ENCODE measurements at places on chromosomes 3 and 15.
A peak's percentile ranks its signal among the peaks of the same experiment; 100 is the strongest.

- no peak for DNase-seq
Observed at GRCh38 chr15:80586161-80586560, 108.9 kb upstream of the ABHD17C start.

- DNase-seq = no peak
Observed at GRCh38 chr15:94383706-94384105, 152.3 kb downstream of the MCTP2 start.

DNA sequence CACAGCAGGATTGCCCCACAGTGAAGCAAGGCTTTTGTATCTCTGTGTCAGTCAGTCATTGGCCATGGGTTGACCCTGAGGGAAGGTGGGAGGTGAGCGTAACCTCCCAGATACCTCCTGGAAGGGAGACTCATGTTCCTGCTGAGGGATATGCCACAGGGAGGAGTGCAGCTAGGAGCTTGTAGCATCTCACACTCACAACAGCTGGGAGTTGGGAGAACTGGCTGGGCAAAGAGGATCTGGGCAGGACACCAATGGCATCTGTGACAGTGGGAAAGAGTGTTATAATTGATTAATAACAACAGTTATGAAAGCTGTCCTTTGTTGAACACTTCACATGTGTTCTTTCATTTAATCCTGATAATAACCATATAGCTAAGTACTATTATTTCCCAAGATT lies 171.0 kb downstream of the TLE3 start:
- DNase-seq = no peak

- no peak for DNase-seq
Observed at GRCh38 chr3:40137591-40138295, 171.8 kb upstream of the EIF1B start.

GRCh38 chr3:126646674-126647073 lies 8.2 kb downstream of the TXNRD3 start:
- no peak for DNase-seq

GRCh38 chr15:51969728-51970127 lies 1.9 kb downstream of the LEO1 start:
- no peak for DNase-seq

- no peak for DNase-seq
Observed at GRCh38 chr15:56187665-56188064, 56.0 kb downstream of the RFX7 start.

GRCh38 chr15:77180757-77181156 lies 109.8 kb upstream of the TSPAN3 start:
- no peak for DNase-seq

DNA sequence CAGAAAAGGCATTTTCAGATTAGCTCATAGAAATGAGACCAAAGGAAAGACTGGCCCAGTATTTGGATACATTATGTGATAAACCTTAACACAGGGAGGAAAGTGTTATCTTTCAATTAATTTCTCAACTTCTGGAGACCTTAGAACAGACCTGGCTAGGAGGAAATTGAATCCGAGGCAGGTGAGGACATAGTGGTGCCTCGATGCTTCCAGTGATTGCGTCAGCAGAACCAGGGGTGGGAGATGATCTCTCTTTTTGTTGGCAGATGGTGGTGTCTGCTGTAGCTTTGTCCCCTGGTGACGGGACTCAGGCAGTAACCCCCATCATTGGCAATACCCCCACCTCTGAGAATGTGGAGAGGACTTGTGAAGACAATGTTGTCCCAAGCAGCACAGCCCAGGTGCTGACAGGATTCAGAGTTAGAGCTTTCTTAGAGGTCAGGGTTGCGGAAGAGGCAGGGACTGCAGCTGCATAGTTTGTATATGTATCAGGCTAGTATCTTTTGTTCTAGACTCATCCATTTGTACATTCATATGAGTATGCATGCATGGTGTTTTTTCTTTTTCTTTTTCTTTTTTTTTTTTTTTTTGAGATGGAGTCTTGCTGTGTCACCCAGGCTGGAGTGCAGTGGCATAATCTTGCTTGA lies 27.9 kb upstream of the MUC20 start:
- DNase-seq = no peak

DNA sequence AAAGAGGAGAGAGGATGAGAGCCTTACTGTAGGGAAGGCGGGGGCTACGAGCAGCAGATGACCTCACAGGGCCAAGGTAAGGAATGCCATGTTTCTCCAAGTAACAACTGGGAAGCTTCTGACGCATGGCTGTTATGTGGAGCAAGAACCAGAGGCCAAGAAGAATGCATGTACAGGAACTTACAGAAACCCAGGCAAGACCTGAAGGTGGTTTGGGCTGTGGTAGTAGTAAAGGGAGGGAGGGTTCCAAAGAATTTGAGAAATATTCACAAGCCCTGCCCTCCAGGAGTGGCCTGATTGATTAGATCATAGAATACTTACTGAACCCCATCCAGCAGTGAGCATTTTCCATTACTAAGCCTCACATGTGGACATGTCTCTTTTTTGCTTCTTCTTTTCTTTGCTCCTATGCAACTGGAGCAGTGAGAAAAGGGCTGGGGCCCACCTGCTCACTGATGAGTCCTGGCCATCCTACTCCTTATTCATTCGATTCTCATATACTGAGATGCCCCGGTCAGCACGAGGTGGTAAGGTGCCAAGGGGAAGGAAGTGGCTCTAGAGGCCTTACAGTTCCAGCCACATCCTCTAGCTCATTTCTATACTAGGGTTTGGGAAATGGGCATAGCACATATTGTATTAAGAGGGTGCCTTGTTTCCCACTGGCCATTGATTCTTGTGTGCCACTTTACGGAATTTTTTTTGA lies 8.3 kb upstream of the SLC12A8 start:
- DNase-seq = no peak

- DNase-seq = no peak
Observed at GRCh38 chr3:77514766-77515165, 474.9 kb downstream of the ROBO2 start.

GRCh38 chr3:46027021-46027705 lies at the start of gene XCR1:
XCR1 (minus strand) TSS chr3:46027483; CDS start chr3:46021947, 5,536 bp downstream.
- no peak for DNase-seq

- peak; percentile 29 for DNase-seq
Observed at GRCh38 chr3:137032465-137033120, 74.8 kb downstream of the IL20RB start.

- no peak for DNase-seq
Observed at GRCh38 chr15:80958818-80959495, 30.7 kb downstream of the MESD start.

- DNase-seq = no peak
Observed at GRCh38 chr3:99049164-99049563, 147.7 kb upstream of the DCBLD2 start.

DNA sequence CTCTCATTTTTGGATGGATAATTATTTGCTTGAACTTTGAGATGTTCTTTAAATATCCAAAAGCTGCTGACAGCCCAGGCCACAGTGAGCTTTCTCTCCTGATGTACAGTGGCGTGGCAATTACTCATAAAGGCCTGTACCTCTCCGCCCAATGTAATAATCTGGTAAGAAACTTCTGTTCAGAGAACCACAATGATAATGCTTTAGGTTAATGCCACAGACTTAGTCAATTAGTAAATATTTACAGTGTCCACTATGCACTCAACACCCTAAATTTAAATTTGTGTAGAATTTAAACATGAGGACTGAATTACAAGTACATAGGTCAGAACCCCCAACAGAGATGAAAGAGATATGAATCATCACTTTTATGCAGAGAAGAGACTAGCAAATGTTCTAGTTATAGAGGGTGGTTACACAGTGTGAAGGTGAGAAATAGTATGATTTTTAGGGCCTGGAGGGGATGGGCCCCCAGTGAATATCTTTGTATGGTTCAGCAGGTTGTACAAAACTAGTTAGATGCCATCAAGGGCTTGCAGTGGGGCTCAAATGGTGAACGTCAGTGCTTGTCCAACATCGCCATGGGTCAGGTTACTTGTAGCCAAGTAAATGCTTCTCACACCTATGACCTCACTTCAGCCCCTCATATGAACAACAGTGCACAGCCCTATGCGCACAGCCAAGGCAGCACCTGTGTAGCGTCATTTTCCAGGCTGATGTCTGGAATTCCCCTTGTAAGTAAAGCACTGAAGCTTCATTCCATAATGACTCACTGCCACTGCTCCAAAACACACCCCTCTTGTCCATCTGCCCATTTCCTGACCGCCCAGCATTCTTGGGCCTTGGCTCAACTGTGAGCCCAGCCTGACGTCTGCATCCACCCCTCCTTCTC lies 13.3 kb downstream of the ABHD2 start:
- no peak for DNase-seq

GRCh38 chr3:44761424-44762169 lies at the start of the genes KIAA1143 and KIF15:
KIAA1143 (minus strand) TSS chr3:44761619; CDS start chr3:44761602, 17 bp downstream.
KIF15 (plus strand) TSS chr3:44761794; CDS start chr3:44761866, 72 bp downstream.
- DNase-seq = peak; percentile 62

- DNase-seq = no peak
Observed at GRCh38 chr15:87604857-87605446, 651.6 kb downstream of the NTRK3 start.

DNA sequence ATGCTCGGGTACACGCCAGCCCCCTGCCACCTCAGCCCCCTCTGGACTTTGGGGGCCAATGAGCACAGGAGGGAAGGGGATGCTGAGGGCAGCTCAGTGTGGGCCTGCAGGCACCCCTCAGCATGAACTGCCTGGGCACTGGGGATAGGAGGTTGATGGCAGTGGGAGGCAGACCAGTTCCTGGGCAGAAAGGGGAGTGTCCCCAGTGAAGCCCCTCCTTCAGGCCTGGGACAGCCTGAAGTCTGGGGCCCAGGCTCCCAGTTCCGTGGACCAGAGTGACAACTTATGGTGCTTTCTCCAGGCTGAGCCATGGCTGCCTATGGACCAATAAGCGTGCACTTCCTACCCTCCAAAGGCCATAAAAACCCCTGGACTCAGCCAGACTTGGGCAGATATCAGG lies 63.3 kb upstream of the IMPG2 start:
- DNase-seq = no peak

DNA sequence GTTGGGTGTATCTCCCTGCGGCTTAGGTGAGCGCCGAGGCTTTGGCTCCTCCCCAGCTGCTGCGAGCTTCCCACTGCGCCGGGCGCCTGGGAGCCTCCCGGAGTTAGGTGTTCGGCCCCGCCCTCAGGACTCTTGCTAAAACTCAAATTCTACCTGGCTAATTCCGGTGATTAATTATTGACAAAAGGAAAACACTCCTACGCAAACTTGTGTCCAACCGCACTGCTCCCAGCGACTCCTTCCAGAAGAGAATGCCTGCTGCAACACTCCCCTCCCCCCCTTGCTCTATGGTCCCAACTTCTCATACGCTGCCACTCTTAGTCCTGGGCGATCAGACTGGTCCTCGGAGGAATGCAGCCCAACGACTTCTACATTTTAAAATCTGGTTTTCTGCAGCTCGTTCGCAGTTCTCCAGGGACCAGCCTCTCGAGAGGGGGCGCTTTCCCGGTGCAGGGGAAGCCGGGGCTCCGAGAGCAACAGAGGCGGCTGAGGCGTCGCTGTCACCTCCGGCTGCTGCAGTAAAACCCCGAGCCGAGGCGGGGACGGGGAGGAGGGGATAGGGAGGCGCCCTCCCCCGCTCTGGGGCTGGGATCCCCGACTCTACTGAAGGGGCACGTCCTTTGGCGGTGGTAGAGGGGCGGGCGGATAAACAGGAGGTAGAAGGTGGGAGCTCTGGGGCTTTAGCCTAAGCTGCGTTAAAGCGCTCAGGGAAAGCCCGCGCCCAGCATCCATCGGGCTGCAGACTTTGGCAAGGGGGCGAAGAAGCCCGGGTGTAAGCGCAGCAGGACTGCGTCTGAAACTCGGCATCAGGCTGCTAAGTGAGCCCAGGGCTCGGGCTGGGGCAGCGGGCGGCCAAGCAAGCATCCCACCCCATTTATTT lies at the start of gene SPTSSB:
Gene SPTSSB, minus strand, starts transcription at position 77 of the 880 bp plus-strand sequence. CDS start 25,194 bp downstream, outside the sequence.
- no peak for DNase-seq

DNA sequence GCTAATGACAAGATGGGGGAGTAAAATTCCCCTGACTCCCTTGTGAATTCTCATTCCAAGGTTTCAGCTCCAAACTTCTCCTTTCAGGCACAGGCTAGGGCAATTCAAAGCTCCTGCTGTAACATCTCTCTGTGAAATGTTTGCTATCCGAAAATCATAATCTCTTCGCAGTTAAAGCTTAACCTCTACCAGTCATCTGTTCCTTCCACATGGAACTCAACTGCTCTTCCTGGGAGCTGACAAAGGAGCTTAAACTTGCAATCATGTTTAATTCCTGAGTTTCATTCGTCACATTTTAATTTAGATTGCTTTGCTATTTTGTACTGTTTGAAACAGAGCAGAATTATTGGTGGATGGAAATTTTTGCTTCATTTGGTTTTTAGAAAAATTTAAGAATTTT lies 328.6 kb downstream of the AGBL1 start:
- no peak for DNase-seq

GRCh38 chr3:179853176-179853575 lies 183.6 kb downstream of the PEX5L start:
- no peak for DNase-seq

DNA sequence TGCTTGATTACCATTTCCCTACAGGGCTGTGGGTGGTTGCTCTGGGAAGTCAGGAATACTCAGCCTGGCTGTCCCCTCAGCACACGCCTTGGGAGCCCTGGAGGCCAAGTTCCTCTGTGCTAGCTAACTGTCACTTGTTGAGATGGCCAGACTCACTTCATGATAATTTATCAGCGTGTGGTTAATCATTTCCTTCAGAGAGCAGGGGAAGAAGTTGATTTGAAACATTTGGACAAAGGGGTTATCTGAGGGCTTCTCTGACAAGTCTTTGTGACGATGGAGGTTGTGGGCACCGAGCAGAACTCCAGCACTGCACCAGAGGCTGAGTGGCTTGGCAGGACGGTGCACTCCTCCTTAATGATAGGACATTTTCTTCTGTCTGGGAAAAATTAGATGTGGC lies 61.9 kb downstream of the WHAMM start:
- DNase-seq = no peak
